Left renal cortex interstitium (tissue), 4 donors: ENCODE measurements at places on chromosomes 1 and 21. TPM values are rescaled to one million over a fixed set of nuclear protein-coding genes. Genes with fewer than 3 reads are reported as not detected.

Gene KCNJ6
- polyA plus RNA-seq, result 0.17 TPM

GRCh38 chr1:56551691-56552090 lies 27.7 kb downstream of the PLPP3 start:
- no peak for DNase-seq

DNA sequence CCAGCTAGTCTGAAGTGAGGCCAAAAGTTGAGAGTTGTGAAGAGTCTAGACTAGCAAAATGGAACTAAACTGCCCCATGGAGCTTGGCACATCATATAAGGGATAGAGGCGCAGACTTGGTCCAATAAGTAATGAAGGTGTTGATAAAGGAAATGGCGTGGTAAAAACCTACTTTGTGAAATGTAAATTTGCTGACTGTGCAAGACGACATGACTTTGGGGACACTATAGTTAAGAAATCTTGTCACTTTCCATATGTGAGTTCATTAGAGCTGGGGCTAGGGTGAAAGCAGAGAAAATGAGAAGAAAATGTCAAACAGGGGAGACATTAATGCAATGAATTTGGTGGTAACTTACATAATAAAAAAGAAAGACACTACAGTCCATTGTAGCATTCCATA lies 50.1 kb downstream of the CLDN17 start:
- DNase-seq, result no peak

DNA sequence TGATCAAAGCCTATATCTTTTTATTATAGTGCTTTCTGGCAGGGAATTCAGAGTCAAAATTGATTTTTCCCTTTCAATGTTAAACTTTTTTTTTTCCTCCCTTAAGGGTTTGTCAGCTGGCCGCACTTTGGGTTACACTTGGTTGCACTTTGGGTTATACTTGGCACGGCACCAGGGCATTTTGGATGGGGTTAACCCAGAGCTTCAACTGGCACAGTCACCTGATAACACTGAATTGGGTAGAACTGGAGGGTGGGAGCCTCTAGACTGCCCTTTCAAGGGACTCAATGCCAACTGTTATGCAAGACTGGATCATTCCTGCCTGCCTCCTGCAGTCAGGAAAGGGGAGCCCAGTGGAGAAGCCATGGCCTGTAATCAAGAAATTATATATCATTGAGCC lies 211.5 kb downstream of the KCNJ6 start:
- DNase-seq, result no peak

GRCh38 chr1:238319957-238320356 lies 429.2 kb upstream of the ZP4 start:
- no peak for DNase-seq

- DNase-seq, result no peak
Observed at GRCh38 chr1:106907795-106908194, 148.7 kb upstream of the PRMT6 start.

DNA sequence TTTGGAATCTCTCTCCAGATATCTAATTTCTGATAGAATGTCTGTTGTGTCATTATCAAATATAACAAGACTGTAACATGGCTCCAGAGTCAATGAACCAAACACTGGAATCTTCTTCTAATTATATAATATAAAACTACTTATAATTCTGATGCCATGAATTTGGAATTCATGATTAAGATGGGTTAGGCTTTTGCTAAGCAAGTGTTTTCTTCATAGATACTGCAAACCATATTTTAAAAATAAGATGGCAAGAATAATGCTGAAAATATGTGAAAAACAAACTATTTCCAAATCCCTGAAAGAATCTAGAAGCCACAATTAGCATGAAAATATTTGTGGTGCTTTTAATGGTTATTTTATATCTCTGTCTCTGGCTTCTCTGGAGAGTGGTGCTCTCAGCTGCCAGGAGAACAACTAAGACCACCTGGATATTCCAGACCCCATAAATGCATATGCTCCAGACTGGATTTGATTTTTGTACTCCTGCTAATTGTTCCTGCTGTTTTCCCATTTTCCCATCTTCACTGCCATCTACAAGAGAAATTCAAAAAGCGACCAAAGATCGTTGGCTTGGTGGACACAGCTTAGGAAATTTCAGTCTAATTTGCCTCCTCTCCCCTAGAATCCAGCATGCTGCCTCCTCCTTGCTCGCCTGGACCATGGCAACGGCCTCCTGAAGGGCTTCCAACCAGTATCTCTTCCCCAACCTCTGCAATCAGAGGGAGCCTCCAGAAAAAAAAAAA lies 418.9 kb downstream of the SETD4 start:
- DNase-seq, result no peak

DNA sequence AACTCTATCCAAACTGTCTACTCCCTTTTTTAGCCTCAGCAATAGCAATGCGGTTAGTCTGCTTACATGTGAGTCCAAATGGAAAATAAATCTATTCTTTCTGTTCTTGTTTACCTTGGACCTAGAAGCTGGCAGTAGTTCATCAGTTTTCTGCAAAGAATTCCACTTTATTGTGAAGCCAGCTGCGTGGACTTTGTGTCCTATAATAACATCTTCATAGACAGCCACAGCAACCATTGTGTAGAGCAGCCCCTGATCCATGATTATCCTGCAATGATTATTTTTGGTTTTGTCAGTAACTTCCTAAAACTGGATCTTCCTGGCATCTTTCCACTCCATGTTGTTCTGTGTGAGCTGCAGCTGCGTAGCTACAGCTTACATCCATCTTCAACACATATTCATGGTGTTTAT lies 408.7 kb downstream of the NUF2 start:
- DNase-seq, result peak; percentile 48

Gene DAB1
- polyA plus RNA-seq, result 5.0 TPM
